Stimulated activated CD8-positive, alpha-beta memory T cell treated with anti-CD3 and anti-CD28 coated beads, Interleukin-7, amount 100 ng/mL, for 4 hours (primary cell): ENCODE measurements at places on chromosomes 11 and 22.

GRCh38 chr11:118607401-118608359 lies at the start of gene PHLDB1:
TSS of gene PHLDB1 (plus strand) at chr11:118607615. CDS start at chr11:118613837, 6,222 bp downstream.
- peak; percentile 29 for DNase-seq

GRCh38 chr11:124075841-124076651 lies 34.9 kb upstream of the OR10G7 start:
- DNase-seq = no peak

GRCh38 chr11:12856338-12856737 lies 152.8 kb upstream of the RASSF10 start:
- DNase-seq = no peak

GRCh38 chr22:37314315-37315074 lies 32.2 kb downstream of the CYTH4 start:
- no peak for DNase-seq

DNA sequence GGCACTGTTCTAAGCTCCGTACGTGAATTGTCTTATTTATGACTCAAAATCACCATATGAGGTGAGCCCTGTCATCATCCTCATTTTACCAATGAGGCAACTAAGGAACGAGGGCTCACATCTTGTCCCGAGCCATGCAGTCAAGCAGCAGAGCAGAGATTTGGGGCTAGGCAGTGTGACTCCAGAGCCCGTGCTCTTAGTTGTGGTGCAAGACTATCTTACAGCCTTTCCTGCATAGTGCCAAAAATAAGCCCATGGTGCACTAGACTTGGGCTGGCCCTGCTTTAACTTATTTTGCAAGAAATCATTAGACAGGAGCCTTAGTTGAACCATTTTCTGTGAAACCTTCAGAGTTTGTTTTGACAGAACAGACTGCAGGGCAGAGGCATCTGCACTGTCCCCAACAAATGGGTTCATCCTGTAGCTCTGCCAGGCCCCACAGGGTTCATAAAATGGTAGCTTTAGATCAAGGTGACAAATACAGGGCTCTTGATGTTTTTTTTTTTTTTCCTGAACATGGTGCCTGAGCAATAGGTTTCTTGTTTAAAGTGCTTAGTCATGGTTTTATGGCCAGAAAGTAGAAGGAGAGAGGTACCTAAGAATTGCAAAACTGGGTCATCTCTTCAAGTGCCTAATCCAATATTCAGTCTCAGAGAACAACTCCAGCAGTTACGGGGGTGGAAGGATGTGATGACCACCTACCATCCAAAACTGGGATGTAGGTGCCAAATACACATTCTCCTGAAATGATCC lies 56.6 kb downstream of the BMAL1 start:
- no peak for DNase-seq

DNA sequence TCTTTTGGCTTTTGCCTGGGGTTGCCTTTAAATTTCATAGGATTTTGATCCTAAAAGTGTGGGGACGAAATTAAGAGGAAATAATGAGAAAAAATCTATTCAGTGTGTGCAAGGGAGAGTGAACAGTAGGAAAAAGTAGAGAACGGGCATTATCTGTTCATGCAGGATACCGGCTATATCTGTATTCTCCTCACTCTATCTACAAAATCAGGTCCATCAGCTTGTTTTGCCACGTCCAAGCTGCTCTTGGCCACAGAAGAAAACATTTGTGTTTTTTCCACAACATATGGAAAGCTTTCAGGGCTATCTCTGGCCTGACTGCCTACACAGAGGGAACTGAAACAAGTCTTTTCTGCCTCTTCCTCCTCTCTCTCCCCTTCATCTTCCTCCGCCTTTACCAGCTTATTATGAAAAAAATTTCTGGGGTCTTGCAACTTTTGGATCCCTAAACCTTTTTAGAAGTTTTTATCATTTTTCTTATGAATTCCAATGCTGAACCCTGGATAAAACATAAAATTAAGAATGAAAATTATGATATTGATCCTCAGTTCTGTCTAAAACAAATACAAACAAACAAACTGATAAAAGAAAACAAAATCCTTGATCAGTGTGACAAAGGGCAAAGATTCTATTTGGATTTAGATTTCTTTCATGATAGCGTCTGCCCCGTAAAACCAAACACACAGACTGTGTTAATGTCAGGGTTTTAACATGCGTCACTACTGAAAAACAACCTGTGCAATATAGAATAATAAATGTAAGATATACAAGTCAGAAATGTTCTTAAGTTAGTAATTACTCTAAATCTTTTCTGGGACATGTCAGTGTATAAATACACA lies 219.7 kb downstream of the CNTN5 start:
- no peak for DNase-seq
